ENCODE measurements at places on chromosomes 1 and 21.

GRCh38 chr1:243754348-243754747 is 95.7 kb downstream of the AKT3 start:
- no peak for DNase-seq

GRCh38 chr1:178189814-178190213 is 95.9 kb downstream of the RASAL2 start:
- DNase-seq = peak; percentile 29

DNA sequence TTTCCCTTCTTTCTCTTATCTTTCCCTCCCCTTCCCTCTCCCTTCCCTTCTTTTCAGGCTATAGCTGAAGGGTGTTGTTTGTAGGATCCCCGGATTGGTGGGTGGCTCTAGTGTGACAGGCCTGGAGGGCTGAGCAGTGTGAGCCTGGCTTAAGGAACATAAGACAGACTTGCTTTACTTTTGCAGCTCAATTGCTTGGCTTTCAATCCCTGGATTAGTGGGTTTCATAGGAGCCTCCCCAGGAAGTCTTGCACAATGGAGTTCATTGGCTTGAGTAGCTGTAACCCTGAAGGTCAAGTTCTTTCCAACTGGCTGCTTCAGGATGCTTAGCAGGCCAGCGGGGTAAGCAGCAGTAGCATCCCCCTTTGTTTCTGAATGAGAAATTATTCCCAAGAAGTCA is 126.7 kb downstream of the CAMTA1 start:
- DNase-seq = no peak

GRCh38 chr1:206654828-206655227 is 19.5 kb downstream of the DYRK3 start:
- DNase-seq = peak; percentile 66

DNA sequence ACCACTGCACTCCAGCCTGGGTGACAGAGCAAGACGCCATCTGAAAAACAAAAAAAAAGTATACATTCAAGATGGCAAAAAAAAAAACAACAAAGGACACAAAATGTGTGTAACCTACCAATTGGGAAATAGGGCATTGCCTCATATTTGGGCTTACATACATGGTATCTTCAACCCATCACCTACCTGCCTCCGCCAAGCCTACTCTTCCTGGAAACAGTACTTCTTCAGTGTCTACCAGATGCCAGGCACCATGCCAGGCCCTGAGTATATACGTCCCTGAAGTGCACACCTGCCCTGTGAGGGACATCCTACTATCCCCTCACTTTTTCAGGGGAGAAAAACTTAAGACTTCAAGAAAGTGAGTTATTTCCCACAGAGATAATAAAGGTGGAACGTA is 160.2 kb downstream of the TOMM20 start:
- peak; percentile 37 for DNase-seq

DNA sequence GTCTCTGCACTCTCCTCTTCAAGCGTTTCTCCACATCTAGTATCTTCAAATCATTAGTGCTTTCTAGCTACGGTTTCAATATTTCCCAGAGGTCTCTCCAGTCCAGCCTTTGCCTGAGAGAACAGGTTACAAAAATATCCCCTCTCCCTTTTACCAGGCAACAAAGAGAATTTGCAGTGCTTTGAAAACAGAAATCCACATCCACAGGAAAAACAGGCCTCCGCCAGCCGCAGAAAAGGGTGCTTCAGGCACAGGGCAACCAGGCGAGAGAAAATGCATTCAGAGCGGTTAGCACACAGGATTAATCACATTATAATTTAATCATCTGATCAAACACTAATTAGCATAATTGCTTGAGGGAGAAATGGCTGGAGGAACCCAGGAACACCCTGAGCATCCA is 13.8 kb downstream of the DSCAM start:
- no peak for DNase-seq

All from inflammatory macrophage (primary cell).